Right lobe of liver (tissue), 6 donors: ENCODE measurements at places on chromosomes 5 and 9. TPM values are rescaled to one million over a fixed set of nuclear protein-coding genes. Genes with fewer than 3 reads are reported as not detected.

The PRDM9 gene
- not detected for total RNA-seq

The GALNT12 gene
- 0.06 TPM for total RNA-seq

The PCDHGC4 gene
- total RNA-seq: 10.7 TPM

GRCh38 chr9:94772639-94773303 lies 46.3 kb downstream of the AOPEP start:
- DNase-seq: no peak

DNA sequence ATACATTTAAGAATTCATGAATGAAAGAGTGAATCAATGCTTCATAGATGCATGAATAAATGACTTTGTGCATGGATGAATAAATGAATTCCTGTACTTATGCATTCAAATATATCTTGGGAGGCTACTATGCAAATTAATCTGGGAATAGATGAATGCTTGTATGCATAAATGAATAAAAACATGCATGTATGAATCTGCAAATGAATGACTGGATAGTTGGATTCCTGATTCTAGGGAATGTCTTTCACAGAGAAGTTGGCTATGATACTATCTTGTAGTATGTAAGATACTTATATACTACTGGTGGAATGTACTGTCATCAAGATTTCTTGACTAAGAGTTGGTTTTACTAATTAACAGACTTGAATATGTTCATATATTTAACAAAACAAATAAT lies 75.3 kb upstream of the ASTN2 start:
- DNase-seq: no peak

- DNase-seq: no peak
These were observed 116.0 kb upstream of the RANBP3L start for GRCh38 chr5:36417668-36418067.

DNA sequence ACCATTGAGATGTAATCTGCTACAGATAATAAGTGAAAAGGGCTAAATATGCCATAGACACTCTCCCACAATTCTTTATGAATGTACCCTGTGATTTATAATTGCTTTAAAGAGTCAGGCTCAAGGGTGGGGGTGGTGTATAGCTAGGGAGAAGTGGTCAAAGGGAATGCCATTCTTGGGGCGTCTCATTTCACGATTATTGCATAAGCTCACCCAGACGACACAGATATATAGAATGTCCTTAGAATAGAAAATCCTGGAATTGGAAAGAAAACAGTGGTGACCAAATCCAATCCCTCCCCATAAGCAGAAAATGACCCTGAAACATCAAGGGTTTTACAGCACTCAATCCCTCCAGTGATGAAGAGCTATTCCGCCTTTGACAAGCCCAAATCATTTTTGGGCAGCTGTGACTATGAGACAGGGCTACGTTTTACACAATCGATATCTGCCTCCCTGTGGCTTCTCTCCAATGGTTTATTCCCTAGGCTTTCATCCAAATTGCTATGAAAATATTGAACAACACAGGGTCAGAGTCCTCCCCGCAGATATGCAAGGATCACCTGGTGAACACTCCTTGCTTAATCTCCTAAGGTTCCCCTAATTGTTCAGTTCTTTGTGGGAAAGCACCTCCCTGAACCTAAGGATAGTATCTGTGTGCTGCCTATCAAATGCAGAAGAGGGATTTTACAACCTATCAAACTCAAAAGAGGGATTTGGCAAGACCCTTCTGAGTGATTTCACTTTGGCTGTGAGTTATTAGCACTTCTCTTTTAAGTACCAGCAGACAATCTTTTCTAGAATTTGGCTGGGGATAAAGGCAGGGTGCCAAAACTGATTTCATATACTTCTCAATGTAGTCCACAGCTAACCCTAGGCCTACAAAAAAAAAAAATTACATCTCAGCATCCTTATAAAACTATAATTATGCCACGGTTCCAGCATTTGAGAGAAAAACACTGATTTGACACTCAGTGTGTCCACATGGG lies 144.9 kb upstream of the CDH6 start:
- no peak for DNase-seq

DNA sequence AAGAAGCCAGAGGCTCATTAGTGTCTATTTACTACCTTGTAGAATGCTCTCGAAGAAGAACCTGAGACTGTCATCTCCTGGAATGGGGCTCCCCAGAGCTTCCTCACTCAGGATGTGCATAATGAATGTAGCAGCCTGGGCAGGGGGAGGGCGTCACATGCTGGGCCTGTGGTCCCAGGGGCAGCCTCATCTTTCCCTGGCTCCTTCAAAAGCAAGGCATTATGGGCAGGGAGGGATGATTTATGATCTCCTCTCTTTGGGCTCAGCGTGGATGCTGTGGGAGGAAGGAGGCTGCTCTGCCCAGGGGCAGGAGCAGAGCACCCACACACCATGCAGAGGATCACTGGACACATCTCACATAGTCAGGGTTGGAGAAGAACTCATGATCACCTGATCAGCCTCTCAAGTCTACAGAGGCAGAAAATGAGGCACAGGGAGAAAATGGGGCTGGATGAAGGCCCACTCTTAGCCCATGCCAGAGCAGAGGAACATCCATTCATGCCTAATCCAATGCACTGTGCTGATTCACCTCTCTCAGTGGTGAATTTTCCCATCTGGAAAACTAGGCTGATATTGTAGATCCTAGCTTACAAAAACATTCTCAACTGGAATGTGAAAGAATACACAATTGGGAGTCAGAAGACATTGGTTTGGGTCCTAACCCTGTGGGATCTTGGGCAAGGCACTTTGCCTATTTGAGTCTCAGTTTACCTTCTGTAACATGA lies 173.7 kb downstream of the CARTPT start:
- DNase-seq: no peak

DNA sequence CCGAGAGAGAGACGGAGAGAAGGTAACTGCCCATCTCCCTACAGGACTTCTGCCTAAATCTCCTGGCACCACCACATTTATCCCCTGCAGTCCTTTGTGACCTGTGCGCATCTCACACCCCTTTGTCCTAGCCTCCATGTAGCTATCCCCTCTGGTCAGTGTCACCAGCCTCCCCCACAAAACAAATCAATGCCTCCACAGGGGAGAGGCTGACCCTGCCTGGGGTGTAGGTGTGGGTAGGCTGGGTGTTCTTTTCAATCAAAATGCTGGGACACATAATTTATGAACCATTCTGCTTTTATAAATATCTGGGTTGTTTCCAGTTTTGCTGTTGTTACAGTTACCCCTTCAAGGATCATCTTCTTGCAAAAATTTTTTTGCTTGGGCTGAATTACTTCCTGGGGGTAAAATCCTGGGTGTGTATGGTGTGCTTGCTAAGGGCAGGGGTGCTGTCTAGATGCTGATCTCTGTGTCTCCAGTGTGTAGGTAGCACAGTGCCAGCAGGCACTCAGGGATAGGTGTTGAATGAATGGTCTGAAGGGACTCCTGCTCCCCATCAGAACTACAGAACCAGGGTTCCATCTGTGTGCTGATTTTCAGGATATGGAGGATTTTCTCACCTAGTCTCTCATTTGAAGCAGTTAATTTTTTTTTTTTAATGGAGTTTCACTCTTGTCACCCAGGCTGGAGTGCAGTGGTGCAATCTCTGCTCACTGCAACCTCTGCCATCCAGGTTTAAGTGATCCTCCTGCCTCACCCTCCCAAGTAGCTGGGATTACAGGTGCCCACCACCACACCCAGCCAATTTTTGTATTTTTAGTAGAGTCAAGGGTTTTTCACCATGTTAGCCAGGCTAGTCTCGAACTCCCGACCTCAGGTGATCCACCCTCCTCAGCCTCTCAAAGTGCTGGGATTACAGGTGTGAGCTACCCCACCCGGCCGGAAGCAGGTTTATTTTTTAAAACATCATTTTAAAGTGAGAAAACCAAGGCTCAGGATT lies at the start of gene GARIN3:
Gene GARIN3 (minus strand): TSS at position 51 of the 1,000 bp plus-strand sequence. CDS start 96 bp downstream, outside the sequence.
- DNase-seq: no peak

- no peak for DNase-seq
These were observed 11.2 kb upstream of the JAK2 start for GRCh38 chr9:4973902-4974301.

- DNase-seq: no peak
These were observed 172.1 kb upstream of the PPP1R2B start for GRCh38 chr5:156677963-156678362.

- no peak for DNase-seq
These were observed 25.4 kb upstream of the RNF20 start for GRCh38 chr9:101508211-101508610.
